ENCODE measurements at places on chromosomes 16 and 17. TPM values are rescaled to one million over a fixed set of nuclear protein-coding genes. Genes with fewer than 3 reads are reported as not detected.

The VTN gene
- 0.08 TPM for total RNA-seq

The KCTD13 gene
- 28.4 TPM for total RNA-seq

The DHRS7C gene
- not detected for total RNA-seq

- peaks cover 32% of the 10 kb centered on the region for H3K36me3 ChIP-seq
- H3K4me1 ChIP-seq, result peaks cover 29% of the 10 kb centered on the region
- H3K4me3 ChIP-seq, result no peak overlapping the region
- no peak for DNase-seq
Observed at GRCh38 chr16:68328860-68329390, 18.1 kb downstream of the PRMT7 start.

GRCh38 chr16:56673921-56674320, 4.3 kb downstream of the MT1H start:
- H3K27me3 ChIP-seq, result peaks cover 60% of the 10 kb centered on the region
- no peaks in the 10 kb centered on the region for H3K36me3 ChIP-seq
- no peak overlapping the region for H3K4me3 ChIP-seq
- peak; percentile 43 for DNase-seq
- H3K27ac ChIP-seq, result no peak overlapping the region
- peaks cover 34% of the 10 kb centered on the region for H3K4me1 ChIP-seq

DNA sequence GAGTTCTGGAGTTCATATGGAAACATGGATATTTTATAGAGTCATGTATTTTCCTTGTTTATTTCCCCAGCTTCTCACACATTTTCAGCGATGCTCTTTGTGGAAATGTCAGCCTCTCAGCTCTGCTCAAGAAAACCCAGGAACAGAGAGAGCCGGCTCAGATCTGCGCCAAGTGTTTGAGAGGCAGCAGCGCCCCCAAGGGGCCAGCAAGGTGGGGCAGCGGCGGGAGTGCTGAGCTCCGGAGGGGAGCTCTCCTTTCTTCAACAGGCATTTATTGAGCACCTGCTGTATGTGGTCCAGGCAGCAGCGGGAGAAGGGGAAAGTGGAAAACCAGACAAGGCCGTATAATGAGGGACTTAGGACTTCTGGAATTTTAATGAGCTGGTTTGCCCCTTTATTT, 421.1 kb upstream of the C16orf82 start:
- no peak overlapping the region for H3K27ac ChIP-seq
- H3K36me3 ChIP-seq, result peaks cover 2% of the 10 kb centered on the region
- peaks cover 38% of the 10 kb centered on the region for H3K4me1 ChIP-seq

DNA sequence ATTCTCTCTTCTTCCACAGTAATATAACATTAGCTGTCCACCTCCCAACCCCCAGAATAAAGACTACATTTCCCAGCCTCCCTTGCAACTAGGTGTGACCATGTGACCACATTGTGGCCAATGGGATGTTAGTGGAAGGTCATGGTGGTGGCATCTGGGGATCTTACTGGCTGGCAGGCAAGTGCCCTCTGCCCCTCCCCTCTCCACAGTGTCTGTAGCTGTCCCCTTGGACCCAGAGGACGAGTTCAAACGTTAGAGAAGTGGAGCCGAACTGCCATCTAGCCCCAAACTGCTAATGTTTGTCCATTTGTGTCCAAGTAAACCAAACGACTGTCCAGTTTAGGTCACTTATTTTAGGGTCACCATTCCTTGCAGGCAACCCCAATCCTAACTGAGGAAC, 26.6 kb upstream of the KCNG4 start:
- DNase-seq, result peak; percentile 19
- H3K4me1 ChIP-seq, result no peaks in the 10 kb centered on the region
- no peak overlapping the region for H3K4me3 ChIP-seq
- H3K36me3 ChIP-seq, result no peaks in the 10 kb centered on the region

DNA sequence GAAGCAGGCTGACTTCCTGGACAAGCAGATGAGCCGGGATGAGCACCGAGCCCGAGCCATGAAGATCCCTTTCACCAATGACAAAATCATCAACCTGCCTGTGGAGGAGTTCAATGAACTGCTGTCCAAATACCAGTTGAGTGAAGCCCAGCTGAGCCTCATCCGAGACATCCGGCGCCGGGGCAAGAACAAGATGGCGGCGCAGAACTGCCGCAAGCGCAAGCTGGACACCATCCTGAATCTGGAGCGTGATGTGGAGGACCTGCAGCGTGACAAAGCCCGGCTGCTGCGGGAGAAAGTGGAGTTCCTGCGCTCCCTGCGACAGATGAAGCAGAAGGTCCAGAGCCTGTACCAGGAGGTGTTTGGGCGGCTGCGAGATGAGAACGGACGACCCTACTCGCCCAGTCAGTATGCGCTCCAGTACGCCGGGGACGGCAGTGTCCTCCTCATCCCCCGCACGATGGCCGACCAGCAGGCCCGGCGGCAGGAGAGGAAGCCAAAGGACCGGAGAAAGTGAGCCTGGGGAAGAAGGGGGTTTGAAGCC, 11.0 kb downstream of the NFE2L1 start:
- no peaks in the 10 kb centered on the region for H3K27me3 ChIP-seq
- no peak for DNase-seq
- no peak overlapping the region for H3K4me3 ChIP-seq
- peaks cover 58% of the 10 kb centered on the region for H3K36me3 ChIP-seq
- peak overlapping the region; percentile 11 for H3K27ac ChIP-seq

DNA sequence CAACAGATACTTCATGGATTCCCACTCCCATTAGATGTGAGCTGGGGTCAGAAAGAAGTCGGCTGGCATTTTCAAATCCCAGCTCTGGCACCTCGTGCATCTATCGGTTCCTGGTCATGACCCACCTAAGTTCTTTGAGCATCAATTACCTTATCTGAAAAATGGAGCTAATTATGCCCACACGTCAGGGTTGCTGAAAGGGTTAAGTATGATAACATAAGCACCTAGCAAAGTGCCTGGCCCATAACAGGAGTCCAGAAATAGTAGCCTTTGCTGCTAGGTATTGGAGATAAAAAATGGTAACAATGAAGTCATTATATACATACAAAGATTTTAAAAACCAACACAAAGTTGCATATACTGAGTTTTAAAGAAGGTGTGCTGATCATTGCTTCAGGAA, 14.1 kb upstream of the GNA13 start:
- no peak overlapping the region for H3K4me3 ChIP-seq
- DNase-seq, result no peak
- H3K27ac ChIP-seq, result no peak overlapping the region
- no peaks in the 10 kb centered on the region for H3K4me1 ChIP-seq
- H3K36me3 ChIP-seq, result no peaks in the 10 kb centered on the region
- peaks cover 14% of the 10 kb centered on the region for H3K27me3 ChIP-seq

- H3K27me3 ChIP-seq, result peaks cover 42% of the 10 kb centered on the region
- DNase-seq, result no peak
- H3K27ac ChIP-seq, result no peak overlapping the region
- no peak overlapping the region for H3K4me3 ChIP-seq
- peaks cover 2% of the 10 kb centered on the region for H3K36me3 ChIP-seq
- peaks cover 8% of the 10 kb centered on the region for H3K4me1 ChIP-seq
Observed at GRCh38 chr16:73031155-73031866, 16.6 kb downstream of the ZFHX3 start.

DNA sequence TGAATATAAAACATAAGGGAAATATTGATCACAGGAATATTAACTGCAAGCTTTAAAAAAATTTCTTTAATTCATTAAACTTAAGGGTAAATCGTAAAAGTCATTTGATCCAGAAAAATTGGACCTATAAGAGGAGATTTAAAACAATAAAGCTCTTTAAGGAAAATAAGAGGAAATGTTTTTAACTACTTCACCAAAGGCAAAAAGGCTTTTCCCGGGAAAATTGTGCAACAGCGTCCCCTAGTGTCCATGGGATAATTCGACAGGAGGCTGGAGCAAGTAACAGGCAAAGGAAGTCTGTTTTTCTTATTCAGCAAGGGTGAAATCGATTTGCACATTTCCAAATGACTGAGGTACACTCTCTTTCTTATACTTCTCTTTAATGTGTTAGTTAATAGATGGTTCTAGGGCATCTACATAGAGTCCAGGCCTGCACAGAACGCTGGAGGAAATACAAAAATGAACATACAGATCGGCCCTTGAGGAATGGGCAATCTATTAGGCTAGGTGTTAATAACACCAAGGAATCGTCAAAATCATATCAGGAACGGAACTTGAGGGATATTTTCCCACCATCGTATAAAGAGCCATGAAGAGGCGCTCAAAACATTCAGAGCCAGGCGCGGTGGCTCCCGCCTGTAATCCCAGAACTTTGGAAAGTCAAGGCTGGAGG, 61.4 kb downstream of the ZNF18 start:
- H3K4me3 ChIP-seq, result no peak overlapping the region
- DNase-seq, result peak; percentile 24
- H3K27ac ChIP-seq, result no peak overlapping the region
- H3K4me1 ChIP-seq, result no peaks in the 10 kb centered on the region

DNA sequence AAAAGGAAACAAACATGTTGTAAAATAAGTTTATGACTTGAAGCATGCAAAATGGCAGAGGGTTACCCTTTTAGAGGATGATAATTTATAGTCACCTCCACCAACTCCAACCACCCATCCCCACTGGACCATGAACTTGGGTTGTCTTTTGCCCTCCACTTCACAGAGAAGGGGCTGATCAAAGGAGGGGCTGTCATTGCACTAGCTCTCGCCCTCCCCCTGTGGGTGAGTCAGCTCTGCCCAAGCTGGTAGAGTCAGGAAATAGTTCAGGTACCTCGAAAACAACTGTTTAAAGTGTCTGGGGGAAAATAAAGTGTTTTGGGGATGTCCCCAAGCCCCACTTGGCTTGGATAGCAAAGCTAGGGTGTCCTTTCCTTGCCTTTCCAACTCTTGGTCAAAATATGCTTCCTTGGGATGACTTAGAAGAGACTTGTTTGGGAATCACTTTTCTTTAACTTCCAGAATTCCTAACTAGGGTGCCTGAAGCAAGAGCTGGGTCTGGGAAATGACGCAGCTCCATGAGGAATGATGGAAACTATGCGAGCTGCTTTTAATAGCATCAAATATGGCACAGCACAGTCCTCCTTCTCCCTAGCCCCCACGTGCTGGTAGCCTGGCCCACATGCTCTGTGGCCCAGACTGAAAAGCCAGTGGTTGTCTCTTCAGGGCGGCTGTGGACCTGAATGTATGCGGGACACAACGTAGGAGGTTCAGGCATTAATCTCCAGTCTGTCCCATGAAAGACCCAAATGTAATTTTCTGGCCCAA, 40.7 kb downstream of the TBX4 start:
- no peaks in the 10 kb centered on the region for H3K36me3 ChIP-seq
- H3K4me3 ChIP-seq, result no peak overlapping the region
- H3K27me3 ChIP-seq, result peaks cover 9% of the 10 kb centered on the region
- no peak for DNase-seq
- H3K27ac ChIP-seq, result no peak overlapping the region

DNA sequence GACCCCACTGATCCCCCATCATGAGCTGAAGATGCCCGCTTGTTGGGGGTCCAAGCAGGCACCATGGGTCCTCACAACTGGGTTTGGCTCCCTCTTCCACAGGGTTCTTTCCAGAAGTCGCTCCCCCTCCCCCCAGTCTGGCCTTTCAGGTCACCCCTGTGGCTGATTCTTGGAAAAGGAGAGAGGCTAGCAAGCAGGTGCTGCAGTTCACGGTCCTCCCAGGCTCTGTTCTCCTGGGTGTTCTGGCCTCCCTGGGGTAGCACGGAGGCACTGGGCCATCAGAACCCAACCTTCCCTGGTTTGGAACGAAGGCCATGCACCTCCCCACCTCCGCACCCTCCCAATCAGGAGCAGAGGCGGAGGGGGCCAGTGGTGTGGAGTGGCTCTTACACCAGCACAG, 18.9 kb downstream of the CACNA1G start:
- no peak overlapping the region for H3K27ac ChIP-seq
- H3K4me3 ChIP-seq, result no peak overlapping the region
- DNase-seq, result no peak
- H3K27me3 ChIP-seq, result no peaks in the 10 kb centered on the region
- no peaks in the 10 kb centered on the region for H3K4me1 ChIP-seq

- no peaks in the 10 kb centered on the region for H3K27me3 ChIP-seq
- peaks cover 10% of the 10 kb centered on the region for H3K36me3 ChIP-seq
- no peak for DNase-seq
Observed at GRCh38 chr17:27593232-27593856, 37.6 kb upstream of the LGALS9 start.

DNA sequence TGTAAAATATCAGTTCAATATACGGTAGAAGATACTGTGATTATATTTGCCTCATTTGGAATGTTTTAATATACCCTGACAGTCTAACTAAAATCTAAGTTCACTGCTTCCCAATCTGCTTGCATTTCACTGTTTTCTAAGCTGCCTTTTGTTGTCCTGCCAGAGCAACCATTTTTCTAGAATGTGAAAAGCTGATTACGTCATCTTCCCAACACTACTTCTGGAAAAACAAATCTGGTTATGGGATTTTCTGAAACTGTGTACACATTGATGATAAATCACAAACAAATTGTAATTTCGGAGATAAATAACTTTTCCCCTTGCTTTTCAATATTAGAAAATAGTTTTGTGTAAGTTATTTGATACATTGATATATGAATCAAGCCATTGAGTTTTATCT, 1529.0 kb downstream of the CDH11 start:
- no peaks in the 10 kb centered on the region for H3K27me3 ChIP-seq
- no peak overlapping the region for H3K4me3 ChIP-seq
- no peaks in the 10 kb centered on the region for H3K36me3 ChIP-seq
- H3K27ac ChIP-seq, result no peak overlapping the region

- peaks cover 15% of the 10 kb centered on the region for H3K36me3 ChIP-seq
- peaks cover 16% of the 10 kb centered on the region for H3K4me1 ChIP-seq
- H3K27ac ChIP-seq, result no peak overlapping the region
- H3K27me3 ChIP-seq, result no peaks in the 10 kb centered on the region
Observed at GRCh38 chr16:89544713-89545043, 15.8 kb upstream of the RPL13 start.

DNA sequence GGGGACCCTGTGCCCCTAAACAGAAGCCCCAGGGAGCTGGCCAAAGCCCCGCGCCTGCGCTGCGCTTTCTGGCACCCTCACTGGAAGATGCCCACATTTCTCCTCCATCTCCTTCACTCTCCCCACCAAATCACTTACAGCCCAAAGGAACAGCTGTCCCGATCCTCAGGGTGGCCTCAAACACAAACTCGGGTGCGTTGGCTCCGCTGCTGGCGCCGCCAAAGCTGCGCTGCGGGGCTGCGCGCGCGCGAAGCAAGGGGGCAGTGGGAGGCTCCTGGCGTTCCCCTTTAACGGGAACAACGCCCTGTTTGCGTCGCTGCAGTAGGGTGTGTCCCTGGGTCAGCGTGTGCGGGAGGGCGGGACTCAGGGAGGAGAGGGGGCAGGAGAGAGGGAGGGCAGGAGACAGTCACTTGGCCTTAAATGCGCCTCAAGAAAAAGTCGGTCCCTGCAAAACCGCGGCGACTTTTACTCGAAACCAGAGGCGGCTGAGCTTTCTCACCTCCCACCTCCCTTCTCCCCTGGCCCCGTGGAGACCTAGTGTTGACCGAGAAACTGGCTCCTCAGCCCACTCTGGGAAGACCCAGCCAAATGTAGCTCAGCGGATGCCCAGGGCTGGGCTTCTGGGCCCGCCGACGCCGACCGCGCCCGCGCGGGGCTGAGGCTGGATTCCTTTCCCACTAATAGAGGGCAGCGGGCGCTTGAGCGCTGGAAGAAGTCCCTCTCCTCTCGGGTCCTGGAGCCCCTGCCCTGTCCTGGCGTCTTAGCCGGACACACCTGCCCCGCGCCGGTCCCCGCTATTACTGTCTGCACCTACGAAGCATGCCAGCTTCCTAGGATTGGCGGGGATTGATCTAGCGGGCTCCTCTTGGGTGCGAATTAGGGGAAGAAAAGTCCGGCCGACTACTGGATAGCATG, 2.6 kb downstream of the PMP22 start:
- no peak overlapping the region for H3K27ac ChIP-seq
- peaks cover 10% of the 10 kb centered on the region for H3K4me1 ChIP-seq
- H3K4me3 ChIP-seq, result no peak overlapping the region
- peaks cover 72% of the 10 kb centered on the region for H3K27me3 ChIP-seq
- H3K36me3 ChIP-seq, result no peaks in the 10 kb centered on the region

All from activated CD4-positive, alpha-beta T cell treated with anti-CD3 and anti-CD28 coated beads, Interleukin-2, amount 10 ng/mL, durations not matched to agents 7 days and 5 days (primary cell).